ENCODE measurements at places on chromosomes 4 and X.
A peak's percentile ranks its signal among the peaks of the same experiment; 100 is the strongest.

DNA sequence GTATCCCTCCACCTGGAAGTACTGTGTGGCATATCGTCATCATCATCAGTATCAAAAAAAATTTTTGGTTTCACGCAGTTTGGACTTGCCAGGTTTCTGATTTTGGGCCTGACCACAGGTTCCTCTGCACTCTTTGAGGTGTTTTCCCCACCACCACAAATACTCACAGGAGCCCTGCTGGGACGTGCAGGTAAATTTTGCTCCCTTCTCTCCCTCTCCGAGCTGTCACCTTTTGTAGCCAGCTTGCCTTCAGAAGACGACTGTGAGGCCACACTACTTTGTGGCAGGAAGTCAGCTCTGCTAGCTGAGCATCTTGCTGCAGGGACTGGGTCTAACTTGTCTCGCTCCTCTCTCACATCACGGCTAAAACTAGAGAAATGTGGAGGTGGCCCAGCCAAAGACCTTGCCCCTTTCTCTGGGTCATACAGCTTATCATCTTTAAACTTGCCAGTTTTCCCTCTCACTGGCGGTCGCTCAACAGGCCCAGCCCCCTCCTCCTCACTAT is 2.8 kb downstream of the PJA1 start:
- no peak for DNase-seq

DNA sequence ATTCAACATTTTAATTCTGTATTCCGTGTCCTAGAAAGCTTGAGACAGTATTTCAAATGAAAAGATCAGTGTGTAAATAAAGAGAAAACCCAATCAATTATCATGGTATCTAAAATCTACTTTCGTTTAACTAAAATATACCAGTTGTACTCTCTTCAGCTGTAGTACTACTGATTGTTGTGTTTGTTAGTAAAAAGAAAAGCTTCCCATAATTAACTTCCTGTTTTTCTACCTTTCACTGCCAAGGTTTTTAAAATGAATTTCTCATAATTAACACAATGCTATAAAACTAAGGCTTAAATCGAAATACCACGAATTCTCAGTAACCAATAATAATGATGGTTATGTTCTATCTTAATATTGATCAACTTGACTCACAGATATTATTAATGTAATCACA is 37.4 kb downstream of the PPP3CA start:
- no peak for DNase-seq

GRCh38 chr4:65535113-65535512 is 135.2 kb downstream of the EPHA5 start:
- no peak for DNase-seq

GRCh38 chrX:21745756-21746155 is 12.2 kb downstream of the SMPX start:
- DNase-seq, result no peak

DNA sequence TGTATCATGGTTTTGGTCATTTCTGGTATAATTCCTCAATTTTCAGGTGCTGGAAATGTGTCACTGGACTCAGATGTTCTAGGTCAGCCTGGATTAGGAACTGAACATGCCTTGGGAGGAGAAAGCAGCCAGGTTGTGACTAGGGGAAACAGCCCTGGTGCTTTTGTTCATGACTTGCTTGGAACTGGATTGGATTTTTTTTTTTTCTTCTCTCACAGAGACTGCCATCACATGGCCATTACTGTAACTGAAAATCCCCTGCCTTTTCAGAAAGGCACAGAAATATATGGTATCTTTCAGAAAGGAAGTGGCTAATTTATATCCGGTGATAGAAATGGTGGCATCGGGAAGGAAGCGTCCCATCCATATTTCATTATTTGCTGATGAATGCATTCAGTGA is 34.6 kb downstream of the SEPTIN11 start:
- no peak for DNase-seq

DNA sequence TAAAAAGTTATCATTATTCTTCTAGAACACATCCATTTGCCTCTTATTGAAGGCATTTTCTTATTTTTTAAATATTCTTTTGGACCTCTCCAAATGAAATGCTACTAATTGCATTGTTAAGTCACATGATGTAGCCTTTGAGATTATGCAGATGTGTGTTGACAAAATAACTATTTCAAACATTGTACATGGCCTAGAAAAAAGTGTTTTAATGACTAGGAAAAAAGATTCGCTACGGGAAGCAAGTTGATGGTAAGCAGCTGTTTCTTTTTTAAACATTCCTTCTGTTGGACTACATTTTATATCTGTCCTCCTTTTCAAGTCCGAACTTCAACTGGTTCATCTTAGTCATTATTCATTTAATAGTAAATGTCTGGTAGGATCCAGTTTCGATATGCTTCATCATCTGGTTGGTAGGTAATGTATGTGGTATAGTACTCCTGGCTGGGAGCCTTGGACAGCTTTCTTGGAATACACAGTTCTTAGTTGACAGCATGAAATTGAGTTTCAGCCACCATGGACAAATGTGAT is 34.3 kb upstream of the GUCY1A1 start:
- DNase-seq, result no peak

GRCh38 chr4:19213388-19213787 is 1038.3 kb upstream of the SLIT2 start:
- no peak for DNase-seq

DNA sequence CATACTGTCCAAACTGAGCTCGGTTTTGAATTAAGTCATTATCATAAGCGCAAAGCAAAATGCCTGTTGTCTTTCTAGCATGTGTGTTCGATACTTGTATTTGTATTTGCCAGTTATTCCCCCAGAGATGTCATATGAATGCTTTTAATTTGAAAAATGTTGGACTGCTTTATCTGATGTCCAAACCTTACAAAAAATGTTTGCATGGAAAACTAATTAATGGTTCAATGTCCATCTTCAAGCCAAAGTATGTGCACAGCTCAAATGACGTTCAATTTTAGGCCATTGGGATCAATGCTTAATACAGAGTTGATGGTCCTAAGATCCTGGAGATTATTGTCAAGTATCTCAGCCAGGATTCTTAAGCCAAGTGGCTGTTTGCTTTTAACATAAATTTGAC is 17.2 kb upstream of the HPGDS start:
- DNase-seq, result no peak

DNA sequence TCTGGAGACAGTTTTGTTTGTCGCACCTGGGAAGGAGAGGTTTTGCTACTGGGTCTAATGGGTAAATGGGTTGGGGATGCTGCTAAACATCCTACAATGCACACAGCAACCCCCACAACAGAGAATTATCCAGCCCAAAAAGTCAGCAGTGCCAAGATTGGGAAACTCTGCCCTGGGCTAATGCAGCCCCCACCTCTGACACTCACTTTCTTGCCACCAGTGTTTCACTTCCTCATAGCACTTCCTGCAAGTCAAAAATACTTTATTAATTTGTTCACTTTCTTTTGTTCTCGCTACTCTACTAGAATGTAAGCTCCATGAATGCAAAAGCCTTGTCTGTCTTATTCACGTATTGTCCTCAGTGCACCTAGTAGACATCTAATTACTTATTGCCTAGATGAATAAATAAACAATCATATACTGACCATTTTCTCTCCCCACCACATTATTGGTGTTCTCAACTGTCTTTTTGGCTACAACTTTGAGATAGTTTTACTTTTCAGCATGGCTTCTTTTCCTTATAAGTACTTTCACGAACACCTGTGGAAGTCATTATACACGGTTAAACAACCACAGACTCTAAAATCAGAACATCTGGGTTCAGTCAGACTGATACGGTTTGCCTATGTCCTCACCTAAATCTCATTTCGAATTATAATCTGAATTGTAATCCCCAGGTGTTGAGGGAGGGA is 82.0 kb upstream of the PITX2 start:
- DNase-seq, result no peak

- no peak for DNase-seq
Observed at GRCh38 chrX:112818114-112819007, 22.3 kb downstream of the AMOT start.

GRCh38 chrX:133913658-133914388 is 71.6 kb downstream of the GPC3 start:
- DNase-seq, result no peak

DNA sequence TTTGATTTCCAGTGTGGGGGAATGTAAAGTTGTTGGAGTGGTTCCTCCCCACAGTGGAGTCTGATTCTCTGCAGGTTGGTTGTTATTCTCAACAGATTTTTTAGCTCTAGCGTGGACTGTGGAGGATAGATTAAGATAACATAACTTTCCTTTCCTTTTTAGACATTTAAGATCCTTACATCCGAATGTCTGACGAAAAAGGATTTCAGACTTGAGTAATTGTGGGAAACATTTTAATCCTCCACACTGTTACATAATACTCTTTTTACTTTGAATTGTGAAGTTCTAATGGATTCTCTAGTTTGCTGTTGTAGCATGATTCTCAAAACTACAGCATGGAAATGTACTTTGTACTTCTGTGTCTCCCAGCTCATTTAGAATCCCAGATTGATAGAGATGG is 107.8 kb downstream of the ARHGAP10 start:
- no peak for DNase-seq

DNA sequence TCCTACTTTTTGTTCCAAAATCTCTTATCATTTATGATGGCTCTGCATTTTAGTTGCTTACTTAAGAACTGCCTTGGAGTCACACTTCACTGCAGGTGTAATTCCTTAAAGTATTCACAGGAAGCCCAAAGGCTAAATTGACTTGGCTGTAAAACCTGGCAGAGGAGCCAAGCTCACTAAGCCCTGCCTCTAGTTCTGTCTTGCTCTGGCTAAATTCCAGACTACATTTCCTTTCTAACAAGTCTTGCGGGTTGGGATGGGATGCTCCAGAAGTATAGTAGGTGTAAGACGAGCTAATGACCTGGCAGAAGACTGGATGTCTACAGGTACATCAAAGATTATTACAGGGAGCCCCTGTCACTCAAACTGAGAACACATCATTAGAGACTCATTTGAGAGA is 924.0 kb upstream of the INTU start:
- no peak for DNase-seq

- DNase-seq, result no peak
Observed at GRCh38 chrX:28584025-28584424, 3.2 kb upstream of the IL1RAPL1 start.

DNA sequence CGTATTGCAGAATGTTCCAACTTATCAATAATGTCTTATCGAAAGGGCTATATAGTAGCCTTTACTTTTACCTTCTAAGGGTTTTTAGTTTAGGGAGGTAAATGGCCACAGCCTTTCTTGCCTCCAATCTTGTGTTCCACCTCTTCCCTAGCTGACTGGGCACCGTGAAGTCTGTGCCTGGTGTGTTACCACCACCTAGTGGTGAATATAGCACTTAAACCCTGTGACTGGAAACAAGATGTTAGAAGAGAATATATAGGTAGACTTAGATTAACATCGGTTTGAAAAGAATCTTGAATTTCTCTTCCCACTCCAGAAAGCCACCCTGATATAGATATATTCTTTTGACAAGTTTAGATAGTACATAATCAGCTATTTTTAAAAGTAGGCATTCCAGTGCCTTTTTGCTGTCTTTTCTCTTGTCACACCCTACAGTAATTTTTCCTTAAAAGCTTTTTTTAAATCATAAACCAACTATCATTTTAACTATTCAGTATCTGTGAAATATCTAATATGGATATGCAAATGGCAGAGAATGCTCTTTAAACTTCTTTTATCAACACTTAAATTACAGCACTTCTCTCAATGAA is 27.8 kb upstream of the ADH7 start:
- no peak for DNase-seq

- no peak for DNase-seq
Observed at GRCh38 chrX:132594129-132594528, 105.3 kb upstream of the MBNL3 start.

DNA sequence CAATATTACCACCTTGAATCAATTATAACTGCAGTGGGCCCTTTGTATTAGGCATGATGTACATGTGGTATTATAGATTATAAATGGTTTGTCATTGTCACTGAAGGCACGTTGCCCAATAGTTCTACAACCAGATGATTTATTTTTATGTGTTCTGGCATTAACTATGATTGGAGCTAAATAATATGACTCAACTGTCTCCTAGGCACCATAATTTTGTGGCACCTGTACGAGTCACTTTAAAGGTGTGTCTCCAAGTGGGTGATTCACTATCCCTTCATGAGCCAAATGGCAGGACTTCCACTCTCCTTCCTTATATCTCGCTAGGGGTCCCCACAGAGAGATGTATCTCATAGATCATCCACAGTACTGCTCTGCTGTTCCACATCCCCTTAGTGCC is 6.1 kb upstream of the SMPX start:
- no peak for DNase-seq

GRCh38 chrX:132207996-132208395 is 11.3 kb downstream of the RAP2C start:
- DNase-seq, result no peak

GRCh38 chr4:39450618-39451017 is 8.1 kb downstream of the RPL9 start:
- DNase-seq, result no peak

GRCh38 chrX:66994729-66995128 is 355.9 kb upstream of the EDA2R start:
- no peak for DNase-seq

- no peak for DNase-seq
Observed at GRCh38 chr4:106914223-106914622, 121.9 kb downstream of the DKK2 start.

GRCh38 chr4:187940299-187940698 is 55.3 kb upstream of the ZFP42 start:
- no peak for DNase-seq

GRCh38 chr4:113760094-113760794 is 1.3 kb downstream of the CAMK2D start:
- DNase-seq, result no peak

- DNase-seq, result no peak
Observed at GRCh38 chr4:38105475-38106220, 145.4 kb downstream of the PTTG2 start.

GRCh38 chrX:40154250-40154852 is 56.6 kb upstream of the BCOR start:
- no peak for DNase-seq

- peak; percentile 51 for DNase-seq
Observed at GRCh38 chrX:153926858-153927671, 1.0 kb upstream of the ARHGAP4 start.

DNA sequence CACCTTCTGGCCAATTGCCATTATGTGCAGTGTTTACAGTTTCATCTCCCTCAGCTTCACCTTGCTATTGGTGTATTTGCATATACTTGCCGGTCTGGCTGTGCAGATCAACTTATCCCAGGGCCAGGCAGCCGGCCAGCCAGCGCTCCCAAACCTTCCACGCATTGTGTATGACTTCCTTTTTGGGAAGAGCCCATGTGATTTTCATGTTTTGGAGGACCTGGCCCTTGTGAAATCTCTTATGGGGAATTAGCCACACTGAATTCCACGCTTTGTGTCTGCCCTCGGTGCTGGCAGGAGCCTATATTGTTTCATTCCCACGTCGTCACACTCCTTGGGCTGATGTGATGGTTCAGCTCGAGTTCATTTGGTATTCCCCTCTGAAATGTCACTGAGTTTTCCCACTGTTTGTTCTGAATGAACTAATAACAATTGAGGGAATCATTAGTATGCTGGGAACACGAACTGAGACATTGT is 6.0 kb upstream of the PDLIM3 start:
- DNase-seq, result no peak

DNA sequence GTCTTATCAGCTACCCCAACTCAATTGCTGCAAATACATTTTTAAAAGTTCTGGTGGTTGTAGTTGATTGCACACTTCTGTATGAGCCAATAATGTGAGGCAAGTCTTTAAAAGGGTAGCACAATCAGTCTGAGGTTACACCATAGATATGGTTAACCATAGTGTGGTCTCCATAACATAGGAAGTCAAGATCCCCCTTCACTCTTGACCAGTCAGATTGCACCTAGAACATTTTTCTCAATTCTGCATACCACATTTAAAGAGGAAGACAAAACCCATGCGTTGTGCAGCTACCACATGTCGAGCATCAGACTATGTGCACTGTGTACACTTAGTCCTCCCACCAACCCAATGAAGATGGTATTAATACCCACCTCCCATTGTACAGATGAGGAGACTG is 26.5 kb upstream of the CYBB start:
- no peak for DNase-seq
